ENCODE measurements at places on chromosomes 7 and 10.

- no peak for DNase-seq
These were observed 34.4 kb downstream of the CCDC71L start for GRCh38 chr7:106626376-106627164.

DNA sequence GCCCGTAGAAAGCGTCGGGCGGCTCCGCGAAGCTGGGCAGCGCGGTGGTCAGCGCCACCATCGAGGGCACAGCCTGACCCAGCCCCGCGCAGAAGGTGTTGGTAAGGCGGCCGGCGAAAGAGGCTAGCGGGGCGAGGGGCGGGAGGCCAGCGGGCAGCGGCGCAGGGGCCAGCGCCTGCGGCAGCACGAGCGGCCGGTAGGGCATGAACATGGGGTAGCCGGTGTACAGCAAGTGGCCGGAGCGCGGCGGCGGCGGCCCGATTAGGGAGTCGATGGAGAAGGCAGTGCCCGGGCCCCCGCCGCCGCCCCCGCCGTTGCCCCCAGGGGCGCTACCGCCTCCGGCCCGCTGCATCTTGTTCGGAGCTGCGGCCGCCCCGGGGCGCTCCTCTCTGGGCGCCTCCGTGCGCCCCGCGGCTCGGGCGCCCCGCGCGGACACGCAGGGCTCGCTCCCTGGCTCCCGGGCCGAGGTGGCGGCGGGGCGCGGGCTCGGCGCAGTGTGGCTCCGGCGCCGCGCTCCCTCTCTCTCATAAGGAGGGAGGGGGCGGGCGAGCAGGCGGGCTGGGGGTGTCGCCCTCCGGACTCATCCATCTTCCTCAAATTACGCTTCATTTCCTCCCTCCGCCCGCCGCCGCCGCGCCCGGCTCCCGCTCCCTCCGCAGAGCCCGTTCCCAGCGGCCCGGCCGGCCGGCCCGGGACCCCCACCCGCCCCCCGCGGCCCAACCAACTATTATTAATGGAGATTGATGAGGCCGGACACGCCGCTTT lies at the start of gene GBX1:
Gene GBX1 (minus strand): TSS at position 498 of the 765 bp plus-strand sequence. CDS start 146 bp downstream, at position 352.
- DNase-seq, result no peak

DNA sequence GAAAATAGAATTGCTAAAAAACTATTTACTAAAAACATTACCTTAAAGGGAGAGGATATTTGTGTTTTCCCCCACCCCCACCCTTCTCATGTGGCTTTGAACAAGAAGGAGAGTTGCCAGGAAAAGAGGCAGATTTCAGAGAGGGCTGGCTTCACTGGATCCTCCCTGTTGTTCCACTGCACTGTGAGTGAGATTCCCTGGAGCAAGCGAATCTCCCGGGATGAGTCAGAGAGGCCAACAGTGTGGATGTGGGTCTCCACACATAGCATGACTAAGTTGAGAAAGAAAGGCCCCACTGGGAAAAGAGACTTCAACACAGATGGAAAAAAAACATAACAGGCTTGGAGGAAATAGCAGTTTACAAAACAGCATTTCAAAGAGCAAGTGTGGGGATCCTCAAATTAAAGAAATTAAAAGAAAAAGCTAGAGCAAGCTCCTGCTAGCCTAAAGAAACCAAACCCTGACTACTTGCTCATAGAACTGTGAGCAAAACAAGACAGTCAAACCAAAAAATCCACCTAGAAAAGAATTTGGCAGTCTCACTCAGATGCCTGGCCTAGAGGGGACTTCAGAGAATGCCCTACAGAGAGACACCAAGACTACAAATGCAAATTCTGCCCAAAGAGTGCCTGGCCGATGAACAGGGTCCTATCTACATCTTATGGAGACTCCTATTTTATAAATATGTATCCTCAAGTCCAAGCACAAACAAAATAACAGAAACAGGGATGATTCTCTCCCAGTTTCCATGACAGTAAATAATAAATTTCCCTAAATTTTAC lies 3.4 kb downstream of the CAV1 start:
- no peak for DNase-seq

GRCh38 chr10:50417486-50417885 lies 166.2 kb upstream of the ASAH2 start:
- DNase-seq, result no peak

- no peak for DNase-seq
These were observed 12.0 kb upstream of the LAMB4 start for GRCh38 chr7:108142180-108142579.

GRCh38 chr7:34438436-34438835 lies 219.6 kb upstream of the NPSR1 start:
- DNase-seq, result no peak

DNA sequence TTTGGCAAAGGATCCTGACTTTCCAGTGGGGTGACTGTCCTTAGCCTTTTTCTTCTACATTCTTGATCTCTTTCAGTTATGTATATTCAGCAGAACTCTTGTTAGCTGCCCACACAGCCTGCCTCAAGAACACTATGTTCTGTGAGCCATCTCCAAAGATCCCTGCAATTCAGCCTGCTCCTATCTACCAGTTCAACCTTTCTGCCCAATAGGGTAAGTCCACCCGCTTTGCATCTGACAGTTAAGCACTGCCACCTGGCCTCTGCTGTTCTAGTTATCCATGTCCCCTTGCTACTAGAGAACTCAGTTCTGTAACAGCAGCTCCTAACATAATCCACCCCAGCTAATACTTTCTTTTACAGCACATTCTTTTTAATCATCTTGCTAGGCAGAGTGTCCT lies 13.5 kb downstream of the OR9A2 start:
- no peak for DNase-seq

- no peak for DNase-seq
These were observed 18.2 kb downstream of the BHLHA15 start for GRCh38 chr7:98229441-98229840.

DNA sequence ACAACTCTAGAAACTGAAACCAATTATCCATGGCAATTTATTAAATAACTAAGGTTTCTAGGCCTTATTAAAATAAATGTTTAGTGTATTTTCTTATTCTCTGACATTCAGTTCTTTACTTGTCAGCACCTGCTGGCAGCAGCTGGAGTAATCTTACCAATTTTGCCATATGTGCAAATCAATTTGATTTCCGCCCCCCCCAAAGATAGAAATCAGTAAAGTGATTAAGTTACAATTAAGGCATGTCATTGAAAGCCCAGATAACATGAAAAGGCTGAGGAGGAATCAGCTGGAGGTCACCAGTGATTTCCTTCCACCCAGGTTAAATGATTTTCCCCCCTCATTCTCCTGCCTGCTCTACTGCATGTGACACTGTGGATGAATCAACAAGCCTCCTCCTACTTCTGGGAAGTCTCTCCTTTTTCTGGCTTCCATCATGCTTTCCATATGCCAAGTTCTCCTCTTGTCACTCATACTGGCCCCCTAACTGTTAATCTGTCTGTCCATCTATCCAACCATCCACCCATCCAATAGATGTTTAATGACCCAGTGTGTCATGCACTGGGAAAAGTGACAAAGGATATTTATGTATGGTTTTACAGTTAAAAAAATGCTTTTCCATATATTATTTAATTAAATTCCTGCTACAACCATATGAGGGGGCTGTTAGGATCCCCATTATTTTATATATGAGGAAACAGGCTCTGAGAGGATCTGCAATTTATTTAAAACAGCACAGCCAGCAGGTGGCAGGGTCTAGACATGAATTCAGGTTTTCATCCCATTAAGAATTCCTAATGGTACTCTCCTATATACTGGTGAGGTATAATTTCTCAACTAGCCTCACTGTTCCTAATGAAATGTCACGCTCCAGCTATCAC lies 116.5 kb downstream of the ATXN7L1 start:
- no peak for DNase-seq

- DNase-seq, result no peak
These were observed 289.8 kb upstream of the IMMP2L start for GRCh38 chr7:111852081-111852480.

GRCh38 chr7:28360739-28361138 lies 51.6 kb upstream of the CREB5 start:
- no peak for DNase-seq

GRCh38 chr7:88835147-88835728 lies 39.7 kb upstream of the TEX47 start:
- peak; percentile 38 for DNase-seq

DNA sequence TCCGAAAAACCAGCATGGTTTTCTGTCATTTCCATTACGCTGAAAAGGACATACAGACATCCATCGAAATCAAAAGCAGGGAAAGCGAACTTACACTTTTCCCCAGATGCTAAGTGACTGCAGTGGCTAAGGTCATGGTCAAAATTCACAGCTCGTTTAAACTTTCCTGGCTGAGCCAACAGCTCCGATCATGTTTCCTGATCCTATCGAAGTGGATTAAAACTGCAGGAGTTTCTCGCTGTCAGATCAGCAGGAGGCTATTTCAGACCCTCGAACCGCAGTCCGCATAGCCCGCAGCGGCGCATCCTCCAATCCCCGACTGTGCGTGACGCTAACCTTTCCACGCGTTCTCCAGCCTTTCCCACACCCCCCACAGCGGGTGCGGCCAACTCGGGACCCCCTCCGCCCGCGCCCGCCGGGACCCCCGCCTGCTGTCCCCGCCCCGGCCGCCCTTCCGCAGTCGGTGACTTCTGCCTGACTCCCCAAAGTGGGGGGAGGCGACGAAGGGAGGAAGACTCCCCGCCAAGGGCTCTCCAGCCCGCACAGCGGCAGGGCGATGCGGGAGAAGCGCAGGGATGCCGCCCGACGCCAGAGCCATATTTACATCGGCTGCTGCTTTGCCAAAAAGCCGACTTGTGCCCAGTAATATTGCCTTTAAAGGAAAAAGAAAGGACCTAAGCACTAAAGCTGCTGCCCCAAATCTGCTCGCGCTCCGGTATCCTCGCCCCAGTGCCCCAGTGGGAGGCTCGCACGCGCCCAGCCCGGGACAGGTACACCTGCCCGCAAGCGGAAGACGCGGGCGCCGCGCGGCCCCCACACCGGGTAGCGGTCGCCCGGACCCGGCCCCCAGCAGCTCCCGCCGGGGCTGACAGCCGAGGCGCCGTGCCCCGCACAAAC lies 1.2 kb downstream of the PIP4K2A start:
- no peak for DNase-seq

GRCh38 chr10:62803724-62804355 lies 680 bp upstream of the ADO start:
- no peak for DNase-seq

DNA sequence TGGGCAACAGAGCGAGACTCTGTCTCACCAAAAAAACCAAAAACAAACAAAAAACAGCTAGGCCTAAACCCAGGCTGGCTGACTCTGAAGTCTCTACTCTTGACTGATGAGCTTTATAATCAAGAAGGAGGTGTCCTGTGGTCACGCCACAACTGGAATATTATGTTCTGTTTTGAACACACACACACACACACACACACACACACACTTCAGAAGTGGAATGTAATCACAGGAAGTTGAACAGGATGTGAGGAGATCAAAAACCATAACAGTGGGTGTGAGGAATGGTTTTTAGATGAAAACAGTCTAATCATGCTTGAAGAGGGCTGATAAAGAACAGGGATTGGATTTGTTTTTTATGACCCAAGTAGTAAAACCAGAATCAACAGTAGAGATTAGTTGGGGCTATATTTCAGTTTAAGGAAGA lies 51.1 kb upstream of the IL6 start:
- DNase-seq, result no peak

- DNase-seq, result peak; percentile 8
These were observed 134.3 kb downstream of the GRK5 start for GRCh38 chr10:119341459-119342301.

GRCh38 chr7:7662527-7662926 lies 22.0 kb downstream of the UMAD1 start:
- DNase-seq, result no peak

GRCh38 chr10:123355748-123356481 lies 201.7 kb downstream of the BUB3 start:
- DNase-seq, result no peak

GRCh38 chr7:151080067-151080521 lies 515 bp downstream of the FASTK start:
- no peak for DNase-seq

GRCh38 chr10:31011665-31012022 lies 20.0 kb downstream of the ZNF438 start:
- DNase-seq, result no peak

DNA sequence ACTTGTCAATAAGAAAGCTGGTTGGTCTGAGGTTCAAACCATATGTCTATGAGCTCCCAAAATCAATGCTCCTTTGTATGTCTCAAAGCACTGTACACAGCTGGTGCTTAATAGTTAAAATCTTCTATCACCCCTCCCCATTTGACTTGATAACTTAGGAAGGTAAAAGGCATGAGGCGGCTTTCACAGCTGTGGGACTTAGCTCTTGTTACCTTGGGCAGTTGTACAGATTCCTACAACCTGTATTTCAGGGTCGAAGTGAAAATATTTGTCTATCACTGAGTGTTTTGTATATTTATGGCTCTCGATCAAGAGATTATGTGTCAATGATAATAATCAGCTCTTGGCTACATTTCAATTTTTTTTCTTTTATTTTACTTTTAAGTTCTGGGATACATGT lies 992 bp upstream of the KIFBP start:
- no peak for DNase-seq

- no peak for DNase-seq
These were observed 16.4 kb downstream of the FAM241B start for GRCh38 chr10:69646185-69647060.

DNA sequence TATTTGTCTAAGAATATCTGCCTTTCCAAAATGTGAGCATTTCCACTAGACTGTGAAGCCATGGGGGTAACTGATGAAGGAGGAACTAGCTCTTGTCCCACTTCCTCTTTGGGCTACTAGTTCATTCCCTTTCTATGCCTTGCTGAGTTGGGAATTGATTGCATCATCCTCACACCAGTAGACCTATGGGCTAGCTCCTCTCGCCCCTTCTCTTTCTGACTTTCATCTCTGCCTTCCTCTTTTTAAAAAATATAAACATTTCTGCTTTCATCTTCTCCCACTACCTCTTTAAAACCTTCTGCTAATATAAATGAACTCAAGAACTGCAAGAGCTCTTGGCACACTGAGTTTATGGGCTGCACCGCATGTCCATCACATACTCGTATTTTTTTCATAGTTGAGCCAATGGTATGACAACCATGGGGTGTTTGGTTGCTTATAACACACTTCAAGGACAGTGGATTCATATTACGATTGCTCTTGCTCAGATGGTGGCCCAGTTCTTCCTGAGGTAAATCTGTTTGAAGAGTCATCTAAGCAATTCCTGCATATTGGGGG lies 182.0 kb downstream of the REEP3 start:
- DNase-seq, result peak; percentile 98

DNA sequence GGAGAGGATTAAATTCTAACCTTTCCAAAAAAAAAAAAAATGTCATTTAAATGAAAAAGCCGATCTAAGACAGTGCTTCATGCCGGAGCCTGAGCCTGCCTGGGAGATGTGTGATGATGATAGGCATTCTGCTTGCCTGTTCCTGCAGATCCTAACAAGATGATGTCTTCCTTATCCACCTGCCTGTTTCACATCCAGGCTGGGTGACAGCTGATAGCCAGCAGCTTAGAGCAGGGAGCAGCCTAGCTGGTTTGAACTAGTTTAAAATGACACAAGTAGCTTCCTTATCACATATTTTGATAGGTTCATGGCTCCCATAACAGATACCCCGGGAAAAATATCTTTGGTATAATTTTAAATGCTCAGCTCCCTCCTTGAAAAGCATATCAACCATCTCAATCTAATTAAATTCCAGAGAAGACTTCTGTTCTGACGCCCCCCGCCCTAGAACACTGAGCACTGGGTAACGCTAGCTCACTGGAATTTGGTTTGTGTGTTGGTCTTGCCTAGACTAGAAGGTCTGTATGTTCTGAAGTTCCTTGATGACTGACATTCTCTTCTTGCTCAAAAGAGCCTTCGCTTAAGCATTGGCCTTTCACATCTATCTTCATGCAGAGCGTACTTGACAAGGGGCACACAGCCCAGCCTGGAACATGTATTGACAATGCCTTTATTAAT lies 96.9 kb upstream of the FGFR2 start:
- no peak for DNase-seq
